NCI-H446 (cell line): ENCODE measurements at places on chromosomes 3 and 15.

DNA sequence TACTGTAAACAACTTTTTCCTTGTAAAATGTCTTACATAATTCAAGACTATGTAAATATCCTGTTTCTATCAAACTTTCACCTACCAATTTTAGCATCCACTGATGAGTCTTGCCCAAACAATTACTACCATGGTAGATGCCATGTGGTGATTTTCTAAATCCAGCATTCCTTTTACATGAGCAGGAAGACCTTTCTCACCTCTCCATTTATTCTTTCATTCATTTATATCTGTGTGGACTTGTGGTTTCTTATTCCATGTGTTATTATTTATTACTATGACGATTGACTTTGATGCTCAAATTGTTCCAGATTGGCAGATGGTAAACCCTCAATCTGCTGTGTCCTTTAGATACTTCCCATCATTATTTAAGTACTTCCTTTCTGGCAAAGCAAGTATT, 62.4 kb downstream of the IFT57 start:
- no peak for DNase-seq

DNA sequence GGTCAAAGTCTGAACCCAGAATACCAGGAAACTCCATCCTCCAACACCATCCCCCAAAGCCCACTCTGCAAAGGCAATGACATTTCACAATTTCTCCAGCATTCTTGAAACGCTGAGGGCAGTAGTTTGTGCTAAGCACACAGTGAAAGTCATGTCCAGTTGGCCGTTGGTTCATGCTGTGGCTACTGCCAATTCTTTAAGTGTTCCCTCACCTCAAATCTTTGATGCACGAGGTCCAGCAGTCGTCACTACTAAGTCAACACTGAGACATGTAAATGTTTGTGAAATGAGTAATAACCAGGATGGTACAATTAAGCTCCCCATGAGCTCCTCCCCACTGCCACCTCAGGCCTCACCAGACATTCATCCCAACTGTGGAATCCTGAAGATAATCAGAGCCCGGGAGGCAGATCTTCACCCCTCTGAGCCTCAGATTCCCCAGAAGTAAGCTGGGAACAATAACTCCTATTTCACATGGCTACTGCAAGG, 7.0 kb downstream of the SUCLG2 start:
- DNase-seq: no peak

- DNase-seq: no peak
Observed at GRCh38 chr3:160279657-160280056, 54.4 kb downstream of the C3orf80 start.

DNA sequence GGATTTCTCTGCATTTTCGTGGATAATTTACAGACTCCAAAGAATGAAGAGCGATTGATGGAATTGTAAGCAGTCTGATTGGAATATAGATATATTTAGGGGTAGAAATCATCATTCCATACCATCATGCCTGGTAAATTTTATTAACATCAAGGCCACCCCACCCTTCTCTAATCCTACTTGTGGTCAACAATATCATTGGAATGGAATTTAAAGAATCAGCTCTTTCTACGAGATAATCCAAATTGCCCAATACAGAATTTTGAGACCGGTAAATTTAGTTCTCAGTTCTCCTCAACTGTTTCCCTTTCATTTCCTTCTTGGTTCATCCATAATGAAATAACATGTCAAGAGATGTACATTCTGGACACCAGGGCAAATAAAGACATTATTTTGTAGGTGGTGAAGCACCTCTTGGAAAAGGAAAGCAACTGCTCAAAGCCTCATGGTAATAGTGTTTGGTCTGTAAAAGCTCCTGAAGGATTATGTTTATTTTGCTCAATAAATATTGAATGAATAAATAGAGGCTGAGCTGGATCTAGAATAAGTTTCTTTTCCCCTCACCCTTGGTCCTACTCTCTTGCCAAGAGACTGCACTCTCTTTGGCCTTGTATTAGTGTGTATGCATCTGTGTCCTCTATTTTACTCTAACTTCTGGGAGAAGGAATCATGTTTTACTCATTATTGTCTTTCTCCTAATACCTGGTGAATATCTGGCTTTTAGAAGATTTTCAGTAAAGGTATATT, 133.7 kb upstream of the BCL6 start:
- no peak for DNase-seq

GRCh38 chr15:81666839-81667238, 292.8 kb upstream of the TMC3 start:
- DNase-seq: no peak

DNA sequence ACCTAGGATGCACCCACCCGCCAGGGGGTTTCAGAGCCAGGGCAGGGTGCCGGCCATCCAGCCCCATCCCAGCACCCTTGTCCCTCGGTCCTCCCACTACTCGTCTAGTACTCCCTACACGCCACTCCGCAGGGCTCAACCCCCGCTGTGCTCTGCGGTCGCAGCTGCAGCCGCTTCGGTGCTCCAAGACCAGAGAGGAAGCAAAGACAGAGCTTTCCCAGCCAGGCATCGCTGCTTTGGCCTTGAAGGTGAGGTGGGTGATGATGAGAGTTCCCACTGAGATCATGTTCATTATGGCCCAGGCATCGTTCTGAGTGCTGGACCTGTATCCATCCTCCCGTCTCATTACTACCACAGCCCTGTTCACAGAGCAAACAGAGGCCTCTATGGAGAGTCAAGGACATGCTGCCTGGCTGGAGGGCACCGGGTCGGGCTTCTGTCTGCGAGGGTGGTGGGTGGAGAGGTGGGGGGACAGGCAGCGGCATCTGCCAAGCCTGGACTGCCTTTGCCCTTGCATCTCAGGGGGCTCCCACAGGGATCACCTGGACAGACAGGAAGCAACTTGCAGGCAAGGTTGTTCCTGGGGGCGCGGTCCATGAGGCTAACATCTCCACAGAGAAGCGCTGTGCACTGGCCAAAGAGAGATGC, 66.9 kb downstream of the KLF13 start:
- no peak for DNase-seq

DNA sequence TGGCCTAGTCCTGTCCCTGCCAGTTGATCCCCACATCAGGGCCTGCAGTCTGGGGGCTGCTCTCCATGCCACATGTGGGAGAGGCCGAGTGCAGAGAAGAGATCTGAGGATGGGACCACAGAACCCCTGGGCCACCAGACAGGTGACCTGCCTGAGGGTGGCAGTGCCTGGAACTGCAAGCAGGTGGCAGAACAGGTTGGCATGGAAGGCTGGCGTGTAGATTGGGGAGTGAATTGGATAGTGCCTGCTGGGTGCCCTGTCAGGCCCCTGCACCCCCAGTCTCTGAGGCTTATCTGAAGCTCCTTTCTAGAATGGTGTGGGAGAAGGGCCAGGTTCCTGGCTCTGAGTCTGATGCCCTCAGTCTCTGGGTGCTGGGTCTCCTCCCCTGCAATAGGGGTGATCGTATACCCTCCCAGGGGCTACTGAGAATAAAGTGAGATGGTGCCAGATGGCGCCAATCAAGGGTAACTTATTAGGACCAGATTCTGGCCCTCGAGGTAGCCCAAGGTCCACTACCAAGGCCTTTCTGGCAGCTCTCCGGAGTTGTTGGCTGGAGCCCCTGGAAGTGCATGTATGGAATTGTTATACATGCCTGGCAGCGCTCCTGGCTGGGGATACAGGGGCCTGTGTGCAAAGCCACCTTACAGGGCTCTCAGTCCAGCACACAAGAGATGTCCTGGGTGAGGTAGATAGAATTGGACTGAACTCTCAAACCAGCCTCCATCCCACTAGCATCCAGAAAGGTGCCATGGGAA, 15.7 kb downstream of the C3orf18 start:
- DNase-seq: no peak

DNA sequence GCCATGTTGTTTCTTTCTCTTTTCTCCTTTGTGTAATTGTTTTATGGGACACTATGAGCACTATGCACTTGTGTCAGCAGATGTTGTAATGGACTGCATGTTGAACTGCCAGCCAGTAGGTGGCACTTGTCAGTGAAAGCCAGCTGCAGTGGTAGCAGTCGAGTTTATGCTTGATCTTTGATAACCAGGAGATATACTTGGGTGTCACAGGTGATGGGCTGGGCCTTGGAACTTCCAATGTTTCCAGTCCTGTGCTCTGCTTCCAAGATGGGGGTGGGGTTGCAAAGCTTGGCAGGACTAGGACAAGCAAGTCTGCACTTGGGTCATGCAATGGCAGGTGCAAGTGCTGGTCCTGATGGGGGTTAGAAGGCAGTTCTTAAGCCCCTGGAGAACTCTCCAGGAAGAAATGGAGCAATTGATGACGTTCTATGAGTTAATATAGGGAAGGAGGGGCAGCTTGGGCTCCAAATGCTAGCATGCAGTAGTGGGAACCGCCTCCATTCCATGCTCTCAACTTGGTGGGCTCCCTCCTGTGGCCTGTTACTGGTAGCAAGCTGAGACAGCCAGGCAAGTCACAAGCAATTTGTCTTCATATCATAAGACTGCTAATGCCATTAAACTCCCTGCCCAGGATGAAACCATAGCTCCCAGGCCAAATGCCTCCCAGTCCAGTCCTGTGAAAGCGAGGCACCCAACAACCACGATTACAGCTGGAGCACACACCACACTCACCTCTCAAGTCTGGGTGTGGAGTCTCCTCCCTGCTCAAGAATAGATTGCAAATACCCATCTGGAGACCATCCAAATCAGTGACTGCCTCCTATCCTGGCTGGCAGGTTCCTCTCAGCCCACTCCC, 287.2 kb downstream of the CGGBP1 start:
- DNase-seq: no peak

DNA sequence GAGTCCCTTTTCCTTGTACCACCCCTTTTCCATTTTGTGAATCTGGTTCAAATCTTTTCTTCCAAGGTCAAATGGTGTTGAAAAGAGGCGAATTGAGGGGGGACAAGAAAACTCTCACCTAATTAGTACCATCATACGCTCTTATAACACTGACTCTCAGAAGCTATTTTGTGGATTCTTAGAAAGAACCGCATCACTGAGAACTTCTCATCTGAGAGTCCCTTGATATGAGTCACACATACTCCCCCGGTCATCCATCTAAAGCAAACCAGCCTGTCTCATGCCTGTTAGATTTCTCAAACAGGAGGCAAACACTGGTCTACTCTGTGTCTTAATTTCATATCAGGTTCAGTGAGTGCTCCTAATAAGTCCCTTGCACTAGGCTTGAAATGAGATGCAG, 76.5 kb upstream of the SPRED1 start:
- no peak for DNase-seq

GRCh38 chr15:63052961-63053698, 10.6 kb downstream of the TPM1 start:
- no peak for DNase-seq

- no peak for DNase-seq
Observed at GRCh38 chr15:94596707-94597106, 365.3 kb downstream of the MCTP2 start.

GRCh38 chr3:177333533-177334520, 136.5 kb upstream of the TBL1XR1 start:
- peak; percentile 11 for DNase-seq

GRCh38 chr3:70352215-70352614, 39.8 kb upstream of the MDFIC2 start:
- DNase-seq: no peak

- no peak for DNase-seq
Observed at GRCh38 chr15:42090370-42090769, 4.0 kb downstream of the PLA2G4D start.

DNA sequence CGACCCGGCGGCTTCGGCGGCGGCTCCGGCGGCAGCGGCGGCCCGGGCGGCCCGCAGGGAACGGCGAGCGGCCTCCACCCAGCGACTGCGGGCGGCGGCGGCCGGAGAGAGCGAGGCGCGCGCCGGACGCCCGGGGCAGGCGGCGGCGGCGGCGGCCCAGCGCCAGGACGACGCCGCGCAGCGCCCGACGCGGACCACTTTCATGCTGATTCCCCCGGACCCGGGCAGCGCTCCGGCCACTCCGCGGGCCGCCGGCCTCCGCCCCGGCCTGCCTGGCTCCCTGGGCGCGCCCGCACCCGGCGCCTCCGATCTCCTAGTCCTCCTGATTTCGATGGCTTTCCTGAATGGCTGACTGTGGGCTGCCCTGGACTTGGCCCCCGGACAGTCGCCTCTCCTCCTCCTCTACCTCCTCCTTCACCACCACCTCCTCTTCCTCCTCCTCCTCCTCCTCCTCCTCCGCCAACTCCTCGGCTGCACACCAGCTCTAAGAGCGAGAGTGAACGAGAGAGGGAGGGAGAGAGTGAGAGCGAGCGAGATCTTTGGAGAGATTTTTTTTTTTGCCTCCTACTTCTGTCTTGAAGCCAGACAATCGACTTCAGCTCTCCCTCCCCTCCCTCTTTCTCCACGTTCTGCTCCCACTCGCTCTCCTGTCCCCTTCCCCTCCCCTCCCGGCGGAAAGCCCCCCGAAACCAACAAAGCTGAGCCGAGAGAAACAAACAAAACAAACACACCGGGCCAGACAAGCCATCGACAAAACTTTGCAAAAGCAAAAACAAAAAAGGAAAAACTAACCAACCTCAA, 844 bp downstream of the NR2F2 start:
- DNase-seq: no peak

DNA sequence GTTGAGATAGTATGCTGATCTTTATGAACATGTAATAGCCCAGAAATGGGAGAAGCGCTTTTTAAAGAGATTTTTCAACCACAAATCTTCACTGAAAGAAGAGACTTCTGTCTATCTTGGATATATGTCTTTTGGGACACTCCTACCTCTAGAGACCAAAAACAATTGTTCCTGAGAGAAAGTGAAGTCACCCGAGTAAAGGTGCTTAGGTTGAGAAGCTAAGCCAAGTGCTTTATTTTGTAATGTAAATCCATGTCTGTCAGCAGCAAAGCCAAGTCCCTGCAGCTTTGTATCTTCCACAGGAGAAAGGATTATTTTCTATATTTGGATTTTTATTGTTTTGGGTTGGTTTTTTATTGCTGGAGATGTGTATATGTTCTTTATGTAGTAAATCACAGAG, 32.1 kb upstream of the B3GALNT1 start:
- DNase-seq: no peak

- DNase-seq: no peak
Observed at GRCh38 chr3:81363816-81364215, 397.6 kb downstream of the GBE1 start.

GRCh38 chr15:78320183-78320582, 20.0 kb upstream of the CRABP1 start:
- DNase-seq: no peak

DNA sequence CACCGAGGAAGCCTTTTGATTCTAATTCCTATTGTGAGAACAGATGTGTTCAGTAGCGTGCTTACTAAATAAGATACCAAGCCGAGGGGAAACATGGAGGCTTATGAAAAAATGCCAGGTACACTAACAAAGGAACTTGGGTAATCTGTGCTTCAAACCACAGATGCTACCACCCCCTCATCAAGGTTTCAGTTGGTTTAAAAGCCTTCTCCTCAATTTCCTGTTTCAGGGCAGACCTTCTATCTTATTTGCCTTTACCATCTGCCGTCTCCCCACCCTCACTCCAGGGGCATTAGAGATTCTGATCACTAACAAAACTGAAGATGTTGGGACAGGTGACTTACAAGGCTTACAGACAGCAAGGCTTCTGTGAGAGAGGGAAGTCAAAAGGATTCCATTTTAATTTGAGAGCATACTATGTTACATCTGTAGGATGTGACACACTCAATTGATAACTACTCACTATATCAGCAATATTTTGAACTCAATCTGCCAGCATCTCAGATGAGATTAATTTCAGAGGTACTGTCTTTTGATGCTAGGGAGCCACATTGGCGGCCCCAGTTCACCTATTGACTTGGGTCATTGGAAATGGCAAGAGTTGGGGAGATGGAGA, 60.6 kb upstream of the PLCL2 start:
- DNase-seq: no peak
